Naive B cell (primary cell): ENCODE measurements at places on chromosomes 7 and 10. TPM values are rescaled to one million over a fixed set of nuclear protein-coding genes. Genes with fewer than 3 reads are reported as not detected.

The COL28A1 gene
- polyA plus RNA-seq, result not detected

The CCL24 gene
- polyA plus RNA-seq, result not detected

The TAC1 gene
- polyA plus RNA-seq, result not detected

The CALD1 gene
- 1.3 TPM for polyA plus RNA-seq

The AKR1D1 gene
- not detected for polyA plus RNA-seq

The ZCWPW1 gene
- 13.3 TPM for polyA plus RNA-seq

The SLC26A5 gene
- not detected for polyA plus RNA-seq

The RADIL gene
- polyA plus RNA-seq, result not detected

The TMEM184A gene
- 0.16 TPM for polyA plus RNA-seq

The SLC13A1 gene
- not detected for polyA plus RNA-seq

The OPN1SW gene
- polyA plus RNA-seq, result not detected

The KAT6B gene
- polyA plus RNA-seq, result 26.3 TPM

The HGF gene
- 0.31 TPM for polyA plus RNA-seq

The AMZ1 gene
- 3.3 TPM for polyA plus RNA-seq

The PNLIPRP2 gene
- not detected for polyA plus RNA-seq

The SPDYE18 gene
- not detected for polyA plus RNA-seq

The FKBP6 gene
- not detected for polyA plus RNA-seq

The CACNB2 gene
- polyA plus RNA-seq, result 0.61 TPM

The ACTR3C gene
- not detected for polyA plus RNA-seq
